HuH-7 (cell line): ENCODE measurements at places on chromosomes 5 and 9.

DNA sequence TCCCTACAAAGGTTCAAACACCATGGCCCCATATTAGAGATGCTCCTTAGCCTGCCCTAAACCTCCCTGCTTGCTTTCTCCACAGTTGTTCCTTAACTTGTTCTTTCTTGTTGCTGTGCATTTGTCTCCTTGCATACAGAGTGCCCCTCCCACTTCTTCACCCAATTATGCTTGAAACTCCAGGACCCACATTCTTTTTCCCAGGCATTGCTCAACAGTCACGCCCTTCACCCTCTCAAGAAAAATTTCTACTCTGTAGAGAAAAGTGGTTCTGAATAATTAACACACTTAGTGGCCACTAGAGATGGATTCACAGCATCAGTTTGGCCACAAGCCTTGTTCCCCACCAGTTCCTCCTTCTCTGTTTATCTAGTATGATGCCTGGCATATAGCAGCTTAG, 57.7 kb downstream of the NREP start:
- no peak for DNase-seq

DNA sequence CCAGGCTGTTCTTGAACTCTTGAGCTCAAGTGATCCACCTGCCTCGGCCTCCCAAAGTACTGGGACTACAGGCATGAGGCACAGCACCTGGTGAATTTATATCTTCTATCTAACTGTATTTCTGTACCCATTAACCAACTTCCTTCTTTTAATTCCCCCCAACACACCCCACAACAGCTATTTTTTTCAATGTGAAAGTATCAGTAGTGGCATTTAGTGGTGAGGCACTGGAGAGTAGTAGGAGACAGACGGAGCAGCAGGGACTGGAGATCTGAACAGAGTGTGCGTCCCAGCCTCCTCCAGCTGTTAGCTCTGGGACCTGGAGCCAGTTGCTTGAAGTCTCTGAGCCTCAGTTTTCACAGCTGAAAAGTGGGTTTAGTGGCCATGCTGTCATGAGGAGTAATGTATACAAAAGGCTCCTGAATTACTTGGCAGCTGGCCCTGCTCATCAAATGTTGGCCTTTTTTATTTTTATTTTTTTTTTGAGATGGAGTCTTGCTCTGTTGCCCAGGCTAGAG, 11.0 kb upstream of the EEIG1 start:
- DNase-seq = no peak

- no peak for DNase-seq
Measured at GRCh38 chr5:17147170-17147569, 70.3 kb upstream of the BASP1 start.

- no peak for DNase-seq
Measured at GRCh38 chr5:9209846-9210492, 335.9 kb downstream of the SEMA5A start.

DNA sequence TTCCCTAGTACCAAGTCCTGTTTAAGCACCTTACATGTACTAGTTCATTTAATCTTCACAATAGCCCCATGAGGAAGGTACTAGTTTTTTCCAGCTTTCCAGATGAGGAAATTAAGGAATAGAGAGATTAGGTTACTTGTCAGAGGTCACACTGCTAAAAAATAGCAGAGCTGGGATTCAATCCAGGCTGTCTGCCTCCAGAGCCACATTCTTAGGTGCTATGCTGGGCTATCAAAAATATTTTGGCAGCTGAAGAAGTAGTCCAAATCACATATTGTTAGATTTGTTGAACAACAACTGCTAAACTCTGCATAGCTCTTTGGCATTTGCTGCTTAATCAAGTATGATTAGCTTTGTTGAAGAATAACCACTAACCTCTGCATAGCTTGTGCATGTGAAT, 591.5 kb upstream of the KLF4 start:
- no peak for DNase-seq
